B cell (primary cell): ENCODE measurements at places on chromosomes 6 and 20. TPM values are rescaled to one million over a fixed set of nuclear protein-coding genes. Genes with fewer than 3 reads are reported as not detected.

Gene SFTA2
- not detected in 2 replicates for total RNA-seq

Gene TUBB2B
- total RNA-seq: not detected in 2 replicates

Gene OR12D3
- not detected in 2 replicates for total RNA-seq

Gene GPRC6A
- total RNA-seq: not detected in 2 replicates

Gene PRR18
- not detected in 2 replicates for total RNA-seq

Gene MUCL3
- not detected in 2 replicates for total RNA-seq

Gene ARMH2
- total RNA-seq: 5.0 and 6.4 TPM in 2 replicates

Gene THEMIS
- 0.30 TPM in 1 of 2 replicates, not detected in the other for total RNA-seq

Gene AK9
- total RNA-seq: 26.5 and 27.1 TPM in 2 replicates

DNA sequence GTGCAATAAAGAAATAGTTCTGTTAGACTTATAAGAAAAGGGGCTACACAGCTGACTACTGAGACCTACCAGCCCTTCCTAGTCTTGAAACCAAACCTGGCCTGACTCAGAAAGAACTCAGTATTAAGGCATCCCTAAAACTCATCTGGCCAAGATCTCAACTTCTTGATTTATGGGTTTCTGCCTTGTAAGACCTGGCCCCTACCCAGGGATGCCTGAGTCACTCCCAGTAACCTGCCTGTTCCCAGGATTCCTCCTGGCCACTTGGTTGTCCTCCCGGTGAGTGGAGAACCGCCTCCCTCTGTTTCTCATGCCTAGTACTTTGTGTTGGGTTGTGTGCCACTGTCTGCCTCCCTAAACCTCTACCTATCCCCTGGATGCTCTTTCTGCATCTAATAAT, 189.4 kb upstream of the PREP start:
- no peaks in the 10 kb centered on the region for H3K36me3 ChIP-seq
- no peak overlapping the region for H3K27ac ChIP-seq
- no peak overlapping the region for H3K4me3 ChIP-seq
- H3K27me3 ChIP-seq: no peaks in the 10 kb centered on the region
- no peak for DNase-seq
- H3K4me1 ChIP-seq: peaks cover 5% of the 10 kb centered on the region

- no peak overlapping the region for H3K4me3 ChIP-seq
- H3K27ac ChIP-seq: no peak overlapping the region
- H3K4me1 ChIP-seq: no peaks in the 10 kb centered on the region
- H3K27me3 ChIP-seq: no peaks in the 10 kb centered on the region
- DNase-seq: no peak
Observed at GRCh38 chr20:38764567-38765318, 16.5 kb downstream of the ACTR5 start.

- H3K27ac ChIP-seq: no peak overlapping the region
- H3K36me3 ChIP-seq: peaks cover 1% of the 10 kb centered on the region
- peak; percentile 56 for DNase-seq
- H3K4me1 ChIP-seq: no peaks in the 10 kb centered on the region
Observed at GRCh38 chr20:36792422-36792821, 18.9 kb upstream of the DSN1 start.

DNA sequence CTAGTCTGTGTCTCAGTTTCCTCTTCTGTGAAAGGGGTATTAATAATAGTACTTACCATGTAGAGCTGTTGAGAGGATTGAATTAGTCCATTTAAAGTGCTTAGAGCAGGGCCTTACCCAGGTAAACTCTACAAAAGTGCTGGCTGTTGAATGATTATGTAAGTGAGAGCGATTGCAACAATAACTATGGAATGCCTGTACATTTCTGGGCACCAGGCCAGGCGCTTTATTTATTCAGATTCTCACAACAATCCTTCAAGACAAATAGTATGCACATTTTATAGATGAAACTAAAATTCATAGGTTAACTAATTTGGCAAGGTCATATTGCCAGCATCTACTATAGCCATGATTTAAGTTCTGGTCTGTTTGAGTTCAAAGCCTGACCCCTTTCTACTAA, 78.3 kb upstream of the MMS22L start:
- H3K36me3 ChIP-seq: no peaks in the 10 kb centered on the region
- H3K4me1 ChIP-seq: no peaks in the 10 kb centered on the region
- no peaks in the 10 kb centered on the region for H3K27me3 ChIP-seq
- H3K27ac ChIP-seq: no peak overlapping the region
- no peak for DNase-seq

DNA sequence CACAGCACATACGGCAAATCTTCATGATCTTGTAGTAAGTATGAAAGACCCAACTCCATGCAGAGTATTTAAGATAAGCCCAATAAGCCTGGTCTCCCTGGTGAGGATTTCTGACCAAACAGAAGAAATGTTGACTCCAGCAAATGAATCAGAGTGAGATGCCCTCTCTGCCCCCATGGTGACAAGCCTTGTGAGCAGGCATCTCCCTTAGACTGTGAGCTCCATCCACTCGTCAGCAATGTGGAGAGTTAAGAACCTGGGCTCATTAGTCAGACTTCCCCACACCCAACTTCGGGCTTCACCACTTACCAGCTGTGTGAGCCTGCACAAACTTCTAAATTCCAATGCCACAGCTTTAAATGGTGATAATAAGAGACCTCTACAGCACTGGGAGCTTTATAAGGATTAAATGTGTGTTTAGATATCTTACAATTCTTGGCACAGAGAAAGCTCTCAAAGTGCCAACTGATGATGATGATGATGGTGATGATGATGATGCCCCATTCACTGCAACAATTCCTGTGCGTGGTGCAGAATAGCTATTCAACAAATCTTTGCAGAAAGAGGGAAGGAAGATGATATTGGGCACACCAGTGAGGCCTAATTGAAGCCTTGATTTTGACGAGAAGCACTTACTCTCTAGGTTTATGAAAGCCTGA, 253.4 kb upstream of the TAB2 start:
- H3K27me3 ChIP-seq: no peaks in the 10 kb centered on the region
- no peaks in the 10 kb centered on the region for H3K36me3 ChIP-seq

GRCh38 chr6:118843685-118844390, 50.1 kb upstream of the ASF1A start:
- no peaks in the 10 kb centered on the region for H3K4me1 ChIP-seq
- H3K4me3 ChIP-seq: no peak overlapping the region
- no peaks in the 10 kb centered on the region for H3K27me3 ChIP-seq
- no peak for DNase-seq
- H3K36me3 ChIP-seq: no peaks in the 10 kb centered on the region
- no peak overlapping the region for H3K27ac ChIP-seq

DNA sequence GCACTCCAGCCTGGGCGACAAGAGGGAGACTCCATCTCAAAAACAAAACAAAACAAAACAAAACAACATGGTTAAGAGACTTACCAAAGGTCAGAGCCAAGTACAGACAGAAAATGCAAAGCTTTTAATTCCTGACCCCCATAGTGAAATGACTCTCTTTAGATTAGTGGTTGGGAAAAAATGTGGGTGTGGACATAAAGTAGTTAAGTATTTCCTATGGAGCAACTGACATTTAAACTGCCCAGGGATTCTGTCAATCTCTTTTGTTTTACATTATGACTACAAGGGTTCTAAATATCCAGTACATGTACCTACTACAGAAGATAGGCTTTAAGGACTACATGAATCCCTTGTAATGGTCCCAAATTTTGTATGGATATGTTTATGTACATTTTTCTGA, 75.1 kb downstream of the IRAK1BP1 start:
- H3K27me3 ChIP-seq: no peaks in the 10 kb centered on the region
- no peak for DNase-seq

DNA sequence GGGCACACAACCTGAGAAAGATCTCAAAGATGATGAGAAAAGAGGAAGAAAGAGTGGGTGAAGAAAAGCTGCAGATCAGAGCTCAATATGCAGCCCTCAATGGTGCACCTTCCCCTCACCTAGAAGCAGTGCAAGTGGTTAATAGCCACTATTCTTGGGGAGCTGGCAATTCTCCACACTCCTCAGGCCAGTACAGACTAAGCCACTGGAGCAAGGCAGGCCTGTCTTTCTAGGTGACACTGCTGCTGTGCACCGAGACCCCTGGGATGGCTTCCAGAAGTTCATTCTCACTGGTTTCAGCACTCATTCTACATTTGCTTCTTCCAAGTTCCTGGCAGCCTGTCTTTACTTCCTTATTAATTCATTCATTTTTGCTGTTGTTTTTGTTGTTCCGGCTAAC, 973.3 kb downstream of the KIF16B start:
- DNase-seq: no peak
- H3K27me3 ChIP-seq: no peaks in the 10 kb centered on the region
- no peaks in the 10 kb centered on the region for H3K36me3 ChIP-seq
- no peak overlapping the region for H3K4me3 ChIP-seq
- no peaks in the 10 kb centered on the region for H3K4me1 ChIP-seq

DNA sequence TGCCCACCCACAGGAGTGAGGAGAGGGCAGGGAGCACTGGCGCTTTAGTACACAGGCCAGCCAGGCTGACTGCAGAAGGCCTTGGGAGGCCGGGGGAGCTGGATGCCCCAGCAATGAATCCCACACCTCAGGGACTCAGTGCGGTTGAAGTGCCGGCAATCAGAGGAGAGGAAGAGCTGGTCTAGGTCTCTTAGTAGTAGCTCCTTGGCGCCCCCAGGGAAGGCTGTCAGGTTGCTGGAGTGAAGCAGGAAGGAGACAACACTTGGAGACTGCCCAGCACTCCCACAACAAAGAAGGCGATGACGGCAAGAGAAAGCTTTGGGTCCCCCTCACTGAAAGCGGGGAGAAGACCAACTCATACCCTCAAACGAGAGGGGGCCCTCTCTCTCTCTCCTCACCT, 8.3 kb upstream of the TNXB start:
- peaks cover 5% of the 10 kb centered on the region for H3K36me3 ChIP-seq
- H3K27me3 ChIP-seq: no peaks in the 10 kb centered on the region
- peaks cover 3% of the 10 kb centered on the region for H3K4me1 ChIP-seq

DNA sequence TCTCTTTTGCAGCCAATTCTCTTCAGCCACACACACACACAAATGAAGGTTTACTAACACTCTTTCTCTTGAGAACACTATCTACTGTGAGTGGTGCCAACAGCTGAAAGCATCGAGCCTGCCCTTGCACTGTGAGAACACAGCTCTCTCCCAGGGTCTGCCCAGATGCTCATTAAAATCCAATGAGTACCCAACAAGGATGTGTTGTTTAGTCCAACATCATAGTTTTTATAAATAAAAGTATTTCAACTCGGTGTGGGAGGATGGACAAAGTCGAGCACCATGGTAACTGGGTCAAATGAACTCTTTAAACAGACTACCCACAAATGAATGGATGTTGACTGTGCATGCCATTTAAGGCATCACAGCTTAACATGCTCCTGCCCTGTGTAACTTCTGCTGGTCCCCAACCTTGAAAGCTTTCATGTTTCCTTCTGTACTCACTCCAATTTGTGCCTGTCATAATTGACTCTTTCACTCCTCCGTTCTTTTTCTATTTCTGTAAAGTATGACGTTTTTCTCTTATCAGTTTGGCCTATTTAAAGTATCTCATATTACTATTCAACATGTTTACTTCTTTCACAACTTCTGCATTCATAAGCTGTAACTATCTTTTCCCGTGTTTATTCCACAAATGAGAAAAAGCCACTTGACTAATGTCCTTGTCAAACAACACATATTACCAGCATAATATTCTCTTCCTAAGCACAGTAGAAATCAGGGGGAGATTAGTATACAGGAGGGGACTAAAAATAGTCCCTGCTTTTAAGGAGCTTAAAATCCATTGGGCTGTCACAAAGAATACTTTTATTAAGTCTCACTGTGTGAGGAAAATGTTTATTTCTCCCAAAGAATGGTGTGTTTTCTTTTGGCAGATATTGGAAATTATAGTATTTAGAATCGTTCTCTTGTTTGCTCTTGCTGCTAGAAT, 215.4 kb downstream of the RFPL4B start:
- H3K4me3 ChIP-seq: no peak overlapping the region
- no peak for DNase-seq
- H3K4me1 ChIP-seq: no peaks in the 10 kb centered on the region
- no peak overlapping the region for H3K27ac ChIP-seq

GRCh38 chr6:118080547-118080946, 173.5 kb downstream of the SLC35F1 start:
- H3K27me3 ChIP-seq: no peaks in the 10 kb centered on the region
- no peak overlapping the region for H3K4me3 ChIP-seq
- DNase-seq: no peak

DNA sequence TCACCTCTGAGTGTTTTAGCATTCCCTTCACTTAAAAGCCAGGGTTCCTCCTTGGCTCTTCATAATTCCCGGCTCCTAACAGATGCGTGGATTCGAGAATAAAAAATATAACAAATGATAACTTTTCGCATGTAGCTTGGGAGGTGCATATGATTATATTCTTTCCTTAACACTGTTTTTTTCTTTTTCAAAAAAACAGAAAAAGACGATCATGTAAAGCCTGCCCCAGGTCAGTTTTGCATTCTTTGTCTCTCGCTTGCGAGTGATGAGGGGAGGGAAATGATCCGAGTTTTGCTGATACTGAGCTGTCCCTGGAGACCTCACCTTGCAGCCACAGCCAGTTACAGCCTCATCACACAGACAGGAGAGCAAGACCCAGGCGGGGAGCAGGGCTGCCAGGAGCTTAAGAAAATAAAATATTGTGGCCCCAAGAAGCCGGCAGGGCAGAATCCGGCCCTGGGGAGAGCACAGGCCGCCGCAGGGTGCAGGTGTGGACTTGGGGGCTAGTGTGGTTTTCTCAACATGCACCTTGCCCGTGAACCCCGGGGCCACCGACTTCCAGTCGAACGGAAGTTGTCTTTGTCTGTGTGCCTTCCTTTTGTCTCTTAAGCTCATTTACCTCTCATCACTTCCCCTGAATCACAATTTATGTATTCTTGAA, 301.8 kb downstream of the TAF4 start:
- no peaks in the 10 kb centered on the region for H3K27me3 ChIP-seq
- no peaks in the 10 kb centered on the region for H3K4me1 ChIP-seq
- H3K27ac ChIP-seq: no peak overlapping the region

GRCh38 chr6:145139140-145139850, 596.0 kb downstream of the EPM2A start:
- no peaks in the 10 kb centered on the region for H3K4me1 ChIP-seq
- H3K4me3 ChIP-seq: no peak overlapping the region
- no peak for DNase-seq

GRCh38 chr20:41533537-41534136, 84.5 kb downstream of the CHD6 start:
- H3K4me1 ChIP-seq: no peaks in the 10 kb centered on the region
- no peak for DNase-seq
- H3K4me3 ChIP-seq: no peak overlapping the region
- H3K27me3 ChIP-seq: no peaks in the 10 kb centered on the region
- no peaks in the 10 kb centered on the region for H3K36me3 ChIP-seq

GRCh38 chr6:90454836-90455427, 131.9 kb downstream of the MAP3K7 start:
- DNase-seq: no peak
- peaks cover 6% of the 10 kb centered on the region for H3K4me1 ChIP-seq
- H3K27me3 ChIP-seq: no peaks in the 10 kb centered on the region
- H3K27ac ChIP-seq: no peak overlapping the region
- H3K4me3 ChIP-seq: no peak overlapping the region

GRCh38 chr6:161186173-161186769, 87.6 kb downstream of the AGPAT4 start:
- no peaks in the 10 kb centered on the region for H3K4me1 ChIP-seq
- H3K36me3 ChIP-seq: no peaks in the 10 kb centered on the region
- no peak overlapping the region for H3K27ac ChIP-seq
- DNase-seq: no peak
- no peak overlapping the region for H3K4me3 ChIP-seq

DNA sequence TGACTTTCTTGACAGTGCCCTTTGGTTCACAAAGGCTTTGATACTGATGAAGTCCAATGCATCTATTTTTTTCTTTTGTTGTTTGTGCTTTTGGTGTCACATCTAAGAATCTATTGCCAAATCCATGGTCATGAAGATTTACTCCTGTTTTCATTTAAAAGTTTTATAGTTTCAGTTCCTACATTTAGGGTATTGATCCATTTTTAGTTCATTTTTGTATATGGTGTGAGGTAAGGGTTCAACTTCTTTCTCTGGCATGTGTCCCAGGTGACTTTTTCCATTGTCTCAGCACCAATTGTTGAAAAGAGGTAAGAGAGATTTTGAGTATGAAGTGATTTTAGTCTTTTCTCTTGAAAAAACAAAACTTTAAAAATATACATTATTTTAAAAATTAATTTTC, 260.6 kb downstream of the GMPR start:
- no peak overlapping the region for H3K4me3 ChIP-seq
- no peaks in the 10 kb centered on the region for H3K36me3 ChIP-seq
- no peaks in the 10 kb centered on the region for H3K27me3 ChIP-seq
